ENCODE measurements at places on chromosomes 2 and 18. TPM values are rescaled to one million over a fixed set of nuclear protein-coding genes. Genes with fewer than 3 reads are reported as not detected.

RPL31 gene
- total RNA-seq = 645 TPM

NGEF gene
- total RNA-seq = 0.52 TPM

GPR148 gene
- total RNA-seq = not detected

DOK6 gene
- total RNA-seq = 2.4 TPM

TRIM54 gene
- total RNA-seq = 0.32 TPM

ACAA2 gene
- 46.9 TPM for total RNA-seq

GAREM1 gene
- total RNA-seq = 10.9 TPM

DNA sequence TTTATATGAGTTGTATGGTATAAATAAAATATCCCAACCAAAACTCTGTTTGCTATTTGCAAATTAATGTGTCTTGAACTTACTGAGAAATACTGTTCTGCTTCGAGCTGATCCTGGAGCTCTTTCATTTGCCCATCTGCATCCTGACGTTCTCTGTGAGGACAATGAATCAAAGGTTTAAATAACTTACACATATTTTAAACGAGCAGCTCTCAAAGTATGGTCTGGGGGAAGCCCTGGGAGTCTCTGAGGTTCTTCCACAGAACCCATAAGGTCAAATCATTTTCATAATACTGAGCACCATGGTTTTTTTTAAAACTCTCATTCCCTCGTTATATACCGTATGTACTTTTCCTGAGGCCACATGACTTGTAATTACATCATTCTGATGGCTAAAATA lies 46.7 kb downstream of the SLC66A3 start:
- DNase-seq = no peak

DNA sequence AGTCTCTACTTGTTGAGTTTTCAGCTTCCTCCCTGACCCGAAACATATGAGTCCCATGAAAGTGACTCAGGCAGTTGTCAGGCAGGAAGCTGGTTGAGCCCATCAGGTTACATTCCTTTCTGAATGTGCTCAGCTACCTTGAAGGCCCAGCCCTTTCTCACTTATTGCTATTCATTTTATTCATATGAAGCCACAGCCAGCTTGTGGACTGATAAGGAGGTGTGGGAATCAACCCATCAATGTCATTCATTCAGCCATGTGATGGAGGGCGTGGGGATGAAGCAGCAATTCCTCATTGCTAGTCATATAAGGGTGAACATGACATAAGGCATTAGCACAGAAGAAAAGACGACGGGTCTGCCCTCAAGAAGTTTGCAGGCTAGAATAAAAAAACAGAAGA lies 5.3 kb upstream of the VPS4B start:
- no peak for DNase-seq

DNA sequence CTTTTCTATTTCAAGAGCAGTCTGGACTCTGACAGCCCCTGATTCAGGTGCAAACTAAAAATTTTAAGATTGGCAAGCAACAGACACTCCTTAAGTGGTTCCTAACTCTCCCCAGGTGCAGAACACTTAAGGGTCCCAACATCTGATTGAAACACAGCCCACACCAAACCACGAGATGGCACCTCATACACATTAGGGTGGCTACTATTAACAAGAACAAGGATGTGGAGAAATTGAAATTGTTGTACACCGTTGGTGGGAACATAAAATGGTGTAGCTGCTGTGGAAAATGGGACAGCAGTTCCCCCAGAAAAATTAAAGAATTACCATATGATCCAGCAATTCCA lies 82.3 kb downstream of the POLR1A start:
- DNase-seq = no peak

DNA sequence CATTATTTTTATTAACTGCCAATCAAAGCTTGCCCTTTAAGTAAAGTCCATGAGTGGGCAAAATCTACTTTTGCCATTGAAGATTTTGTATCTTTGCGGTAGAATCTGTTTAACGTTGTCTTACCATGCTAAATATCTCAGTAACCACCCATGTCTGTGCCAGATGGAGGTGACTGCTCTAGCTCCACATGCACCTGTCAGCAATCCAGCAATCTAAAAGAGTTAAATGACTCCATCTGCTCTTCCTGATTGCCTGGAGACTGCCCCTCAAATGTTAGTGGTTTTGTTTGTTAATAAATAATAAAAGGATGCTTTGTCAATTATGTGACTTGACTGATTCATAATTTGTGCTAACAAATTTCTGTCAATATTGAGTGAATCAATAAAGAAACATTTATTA lies 141.7 kb downstream of the RBM43 start:
- DNase-seq = no peak

- DNase-seq = no peak
These were observed 232.7 kb upstream of the COPS8 start for GRCh38 chr2:236852977-236853374.

DNA sequence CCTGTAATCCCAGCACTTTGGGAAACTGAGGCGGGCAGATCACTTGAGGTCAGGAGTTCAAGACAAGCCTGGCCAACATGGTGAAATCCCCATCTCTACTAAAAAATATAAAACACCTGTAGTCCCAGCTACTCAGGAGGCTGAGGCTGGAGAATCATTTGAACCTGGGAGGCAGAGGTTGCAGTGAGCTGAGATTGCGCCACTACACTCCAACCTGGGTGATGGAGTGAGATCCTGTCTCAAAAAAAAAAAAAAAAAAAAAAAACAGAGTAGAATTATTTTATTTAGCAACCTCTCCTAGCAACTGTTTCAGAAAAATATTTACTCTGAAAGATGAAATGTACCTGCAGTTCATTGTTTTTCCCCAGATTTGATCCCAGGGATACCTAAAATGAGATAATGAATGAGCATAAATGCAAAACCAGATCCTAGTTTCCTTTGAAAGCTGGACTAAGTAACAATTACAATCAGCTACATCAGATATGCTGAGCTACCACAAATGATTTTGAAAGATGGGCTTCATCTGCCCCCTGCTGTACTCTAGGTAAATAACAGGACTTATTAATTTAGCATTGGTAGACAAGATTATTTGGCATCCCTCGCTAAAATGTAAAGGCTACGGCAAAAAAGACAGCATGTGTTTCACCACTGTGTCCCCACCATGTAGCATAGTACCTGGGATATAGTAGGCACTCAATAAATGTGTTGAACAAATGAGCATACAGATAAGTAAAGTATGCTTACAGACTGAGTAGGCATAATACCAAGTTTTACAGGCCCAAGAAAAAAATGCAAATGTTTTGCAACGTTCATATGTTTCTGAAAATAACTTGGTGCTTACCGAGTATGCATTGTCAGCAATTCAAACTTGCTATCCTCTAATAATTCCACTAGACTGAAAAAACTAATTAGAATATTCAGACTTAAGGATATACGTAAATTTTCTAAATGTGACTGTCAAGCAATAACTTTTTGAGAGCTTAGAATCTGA lies 102.5 kb downstream of the ATL2 start:
- DNase-seq = no peak

GRCh38 chr18:55301824-55302166 lies 286.2 kb downstream of the TCF4 start:
- no peak for DNase-seq

DNA sequence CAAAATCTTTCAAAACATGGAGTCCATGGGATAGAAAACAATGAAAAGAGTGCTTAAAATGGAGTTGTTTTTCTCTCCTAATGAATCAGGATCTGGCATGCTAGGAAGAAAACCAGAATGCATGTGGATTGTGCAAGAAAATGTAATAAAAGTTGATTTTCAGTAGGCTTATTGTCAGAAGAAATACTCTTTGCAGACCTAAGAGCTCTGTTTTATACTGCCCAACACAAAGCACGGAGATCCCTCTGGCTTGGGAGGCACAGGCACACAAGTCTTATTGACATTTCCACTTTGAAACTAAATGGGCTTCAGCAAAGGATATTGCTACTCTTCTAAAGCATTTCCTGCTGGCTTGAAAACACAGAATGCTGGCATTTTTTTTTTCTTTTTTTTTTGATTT lies 15.5 kb upstream of the DAPL1 start:
- DNase-seq = no peak

- no peak for DNase-seq
These were observed 120.5 kb downstream of the AGAP1 start for GRCh38 chr2:235614176-235614860.

DNA sequence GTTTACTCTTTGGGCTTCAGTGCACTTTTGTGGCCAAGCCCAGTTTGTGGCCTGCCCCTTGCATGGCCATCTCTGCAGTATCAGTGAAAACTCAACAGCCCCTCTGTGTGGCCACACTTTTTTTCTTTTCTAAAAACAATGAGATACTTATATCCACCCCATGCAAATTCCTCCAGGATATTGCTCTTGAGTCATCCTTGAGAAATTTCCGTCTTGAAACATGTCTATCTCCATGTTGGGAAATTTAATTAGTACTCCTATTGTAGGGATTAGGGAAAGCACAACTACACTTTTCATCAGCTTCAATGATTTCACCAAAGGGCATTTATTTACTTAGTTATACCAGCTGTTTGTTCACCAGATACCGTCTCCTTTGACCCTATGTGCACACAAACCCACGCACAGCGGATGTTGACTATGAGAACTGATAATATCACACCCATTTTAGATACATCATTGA lies 993.1 kb downstream of the TSN start:
- DNase-seq = no peak

DNA sequence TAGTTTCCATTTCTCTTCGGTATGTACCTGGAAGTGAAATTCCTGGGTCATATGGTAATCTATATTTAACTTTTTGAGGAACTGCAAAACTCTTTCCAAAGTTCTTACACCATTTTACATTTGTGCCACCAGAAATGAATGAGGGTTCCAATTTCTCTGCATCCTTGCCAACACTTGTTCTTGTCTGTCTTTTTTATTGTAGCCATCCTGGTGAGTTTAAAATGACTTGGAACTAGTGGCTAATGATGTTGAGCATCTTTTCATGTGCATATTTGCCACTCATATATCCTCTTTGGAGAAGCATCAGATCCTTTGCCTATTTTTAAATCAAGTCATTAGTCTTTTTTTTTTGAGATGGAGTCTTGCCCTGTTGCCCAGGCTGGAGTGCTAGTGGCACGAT lies 59.4 kb downstream of the MALT1 start:
- DNase-seq = no peak

GRCh38 chr2:7363906-7364305 lies 446.7 kb downstream of the RNF144A start:
- no peak for DNase-seq

- DNase-seq = no peak
These were observed 162.2 kb downstream of the CD226 start for GRCh38 chr18:69785466-69785865.

GRCh38 chr2:224650815-224651439 lies 65.2 kb downstream of the CCDC195 start:
- DNase-seq = no peak

DNA sequence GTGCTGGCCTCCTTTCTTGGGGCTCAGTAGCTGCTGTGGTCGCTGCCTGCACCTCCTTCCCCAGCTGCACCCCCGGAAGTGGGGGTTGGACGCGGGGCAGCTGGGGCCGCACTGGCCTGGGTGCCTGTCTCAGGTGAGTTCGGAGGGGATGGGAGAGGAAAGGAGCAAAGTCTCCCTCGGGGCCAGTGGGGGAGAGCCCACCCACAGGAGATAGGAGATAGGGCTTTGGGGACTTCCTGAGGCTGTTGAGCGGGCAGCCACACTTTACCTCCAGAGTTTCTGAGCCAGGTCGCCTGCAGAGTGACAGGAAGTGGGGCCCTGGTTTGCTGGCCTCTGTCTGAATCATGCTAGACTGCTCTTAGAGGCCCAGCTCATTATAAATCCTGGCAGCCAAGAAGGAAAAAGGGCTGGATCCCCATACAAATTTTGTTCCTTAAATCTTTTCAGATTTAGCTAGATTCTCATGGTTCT lies 8.1 kb downstream of the MBP start:
- DNase-seq = no peak

DNA sequence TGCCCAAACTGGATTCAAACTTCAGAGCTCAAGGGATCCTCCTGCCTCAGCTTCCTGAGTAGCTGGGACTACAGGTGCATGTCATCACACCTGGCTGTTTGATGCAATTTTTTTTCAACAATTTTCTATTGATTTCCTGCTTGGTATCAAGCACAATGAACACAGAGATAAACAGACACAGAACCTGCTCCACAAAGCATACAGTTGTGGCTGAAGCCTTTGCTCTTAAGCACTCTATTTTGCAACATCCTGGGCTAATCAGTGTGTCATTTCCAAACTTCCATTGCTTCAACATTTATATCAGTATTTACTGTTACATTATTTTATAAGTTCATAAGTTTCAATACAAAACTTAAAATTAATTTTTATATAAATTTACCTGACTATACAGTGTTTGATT lies 79.4 kb downstream of the NEB start:
- no peak for DNase-seq

DNA sequence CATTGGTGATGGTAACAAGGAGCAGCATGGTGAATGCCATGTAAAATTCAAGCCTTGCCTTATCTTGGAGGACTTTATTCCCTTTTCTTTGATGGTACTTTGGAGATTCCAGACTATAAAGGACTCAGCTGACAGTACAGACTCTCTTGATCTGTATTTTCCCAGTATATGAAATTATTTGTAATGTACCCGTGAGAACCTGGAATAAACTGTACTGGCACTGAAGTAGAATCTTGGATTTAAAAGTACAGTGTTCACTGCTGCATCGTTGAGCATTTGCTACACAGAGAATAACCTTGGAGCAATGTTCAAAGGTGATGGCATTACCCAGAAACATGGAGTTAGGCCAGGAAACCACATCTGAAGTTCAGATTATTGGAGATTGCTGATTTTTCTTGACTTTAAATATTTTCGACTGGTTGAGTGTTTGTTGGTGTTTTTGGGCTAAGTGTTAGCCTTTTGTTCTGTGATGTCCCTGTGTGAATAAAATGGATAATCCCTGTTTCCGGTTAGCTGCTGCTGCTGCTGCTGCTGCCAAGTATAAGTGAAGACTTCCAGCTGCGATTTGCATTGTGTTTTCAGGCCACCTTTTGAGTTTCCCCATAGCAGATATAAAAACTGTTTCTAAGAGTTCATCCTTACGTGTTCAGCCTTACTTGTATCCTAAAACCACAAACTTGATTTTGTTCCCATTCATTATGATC lies 122.0 kb downstream of the SPTBN1 start:
- DNase-seq = no peak

GRCh38 chr2:118969734-118970395 lies 27.9 kb downstream of the MARCO start:
- peak; percentile 82 for DNase-seq

GRCh38 chr2:207876842-207877535 lies 107.3 kb upstream of the FZD5 start:
- DNase-seq = peak; percentile 17
